Large intestine (tissue), 12 donors: ENCODE measurements at places on chromosomes 7 and 10.

DNA sequence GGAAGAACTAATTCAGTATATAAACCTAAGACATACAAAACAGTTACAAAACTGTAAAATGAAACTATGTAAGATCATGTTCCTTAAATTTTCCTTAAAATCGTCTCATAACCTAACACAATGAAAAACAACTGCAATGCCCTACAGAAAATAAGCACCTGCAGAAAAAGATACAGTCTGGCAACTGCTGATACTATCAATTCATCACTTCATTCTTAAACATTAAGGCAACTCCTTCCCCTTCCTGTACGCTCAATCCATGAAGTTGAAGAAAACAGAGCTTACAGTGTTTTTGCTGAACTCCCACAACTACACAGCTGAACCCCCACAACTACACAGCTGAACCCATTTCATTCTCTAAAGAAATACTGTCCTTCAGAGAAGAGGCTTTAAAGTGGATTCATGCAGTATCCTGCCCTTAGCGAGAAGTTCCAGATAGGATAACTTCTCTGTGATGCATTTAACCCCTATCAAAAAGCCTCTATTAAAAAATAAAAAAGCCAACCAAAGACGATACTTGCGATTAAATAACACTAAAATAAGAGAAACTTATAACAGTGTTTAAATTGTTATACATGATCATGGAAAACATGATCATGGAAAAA, 50.0 kb downstream of the JMJD1C start:
- no peak for DNase-seq

GRCh38 chr10:79223091-79224048, 123.9 kb upstream of the PPIF start:
- peak; percentile 78 for DNase-seq

GRCh38 chr7:157713591-157713990, 376.8 kb downstream of the DNAJB6 start:
- no peak for DNase-seq

DNA sequence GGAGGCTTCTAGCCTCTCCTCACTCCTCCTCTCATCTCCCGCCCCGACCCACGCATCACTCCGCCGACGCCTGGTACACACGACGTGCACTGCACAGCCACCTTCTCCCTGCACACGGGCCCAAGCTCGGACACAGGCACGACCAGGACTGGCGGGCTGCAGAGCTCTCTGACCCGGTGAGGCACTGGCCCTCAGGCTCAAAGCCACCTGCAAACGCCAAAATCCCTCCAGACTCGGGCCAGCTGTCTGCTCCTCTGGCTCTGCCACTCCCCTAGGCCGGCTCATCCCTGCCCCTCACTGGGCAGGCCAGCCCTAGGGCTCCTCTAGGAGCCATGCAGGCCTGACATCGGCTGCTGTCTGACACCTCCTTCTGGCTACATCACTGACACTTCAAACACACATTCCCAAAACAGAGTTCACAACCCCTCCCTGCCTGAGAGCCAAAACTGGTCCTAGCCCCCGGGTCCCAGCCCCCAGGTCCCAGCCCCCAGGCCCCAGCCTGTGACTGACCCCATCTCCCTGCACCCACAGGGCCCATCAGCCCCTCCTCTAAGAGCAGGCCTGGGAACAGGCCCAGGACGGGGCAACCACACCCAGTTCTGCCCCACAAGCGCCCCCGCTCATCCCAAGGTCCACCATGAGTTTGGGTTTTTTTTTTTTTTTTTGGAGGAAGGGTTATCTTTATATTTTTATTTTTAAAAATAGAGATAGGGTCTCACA, 35.1 kb downstream of the MAD1L1 start:
- no peak for DNase-seq

GRCh38 chr10:108204528-108205305, 1040.2 kb upstream of the SORCS1 start:
- DNase-seq, result no peak

DNA sequence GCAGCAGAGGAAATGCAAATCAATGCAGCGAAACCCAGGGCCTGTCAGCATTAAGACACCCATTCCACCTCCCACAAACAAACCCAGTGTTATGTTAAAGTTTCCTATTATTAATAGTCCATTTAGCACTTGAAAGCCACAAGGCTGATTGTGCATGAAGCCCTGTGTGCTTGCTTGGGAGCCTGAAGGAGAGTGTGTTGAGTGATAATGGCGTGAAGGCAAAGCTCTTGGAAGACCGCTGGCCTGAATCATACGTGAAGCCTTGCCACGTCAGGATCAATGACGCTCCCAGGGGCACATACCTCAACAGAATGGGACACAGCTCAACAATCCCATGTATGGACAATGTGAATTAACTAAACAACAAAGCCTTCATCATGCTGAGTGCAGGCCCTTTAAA, 25.1 kb downstream of the PTPRN2 start:
- DNase-seq, result no peak

DNA sequence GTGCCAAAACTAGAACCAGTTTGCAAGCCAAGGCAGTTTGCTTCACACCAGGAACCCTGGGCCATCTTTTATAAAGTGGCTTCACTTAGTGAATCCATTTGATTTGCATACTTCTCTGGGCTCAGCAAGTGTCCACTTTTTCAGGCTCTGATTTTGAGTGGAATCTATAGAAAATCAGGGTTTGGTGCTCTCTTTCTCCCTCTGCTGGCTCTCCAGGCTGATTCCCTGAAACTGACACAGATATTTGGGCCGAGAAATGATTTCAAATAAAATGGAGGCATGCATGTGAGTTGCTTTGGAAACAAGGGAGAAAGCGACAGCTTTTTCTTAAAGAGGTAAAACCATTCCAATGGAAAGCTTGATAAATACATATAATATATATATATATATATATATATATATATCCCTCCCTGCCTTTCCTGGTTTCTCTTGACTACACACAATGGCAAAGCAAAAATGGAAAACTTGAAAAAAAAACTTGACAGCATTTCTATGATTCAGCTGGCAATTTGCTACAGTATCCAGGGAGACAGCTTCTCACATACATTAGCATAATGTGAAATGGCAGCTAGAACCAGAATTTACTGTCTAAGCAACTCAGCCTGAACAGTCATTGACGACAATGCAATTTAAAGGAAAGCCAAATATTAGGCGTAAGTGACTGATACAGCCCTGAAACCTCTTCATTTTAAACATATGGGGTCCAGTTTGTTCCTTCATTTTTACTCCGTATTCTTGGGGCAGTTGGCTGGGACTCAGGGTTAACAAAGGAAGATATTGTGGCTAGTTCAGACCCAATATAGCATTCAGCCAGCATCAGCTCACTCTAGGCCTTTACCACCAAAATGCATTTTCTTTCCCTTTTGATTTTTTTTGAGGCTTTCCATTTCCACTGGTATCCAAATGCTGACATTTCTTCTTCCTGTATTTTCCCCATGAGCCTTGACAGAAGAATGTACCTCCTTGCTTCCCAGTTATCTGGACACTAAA, 188.5 kb downstream of the TMEM178B start:
- DNase-seq, result no peak

DNA sequence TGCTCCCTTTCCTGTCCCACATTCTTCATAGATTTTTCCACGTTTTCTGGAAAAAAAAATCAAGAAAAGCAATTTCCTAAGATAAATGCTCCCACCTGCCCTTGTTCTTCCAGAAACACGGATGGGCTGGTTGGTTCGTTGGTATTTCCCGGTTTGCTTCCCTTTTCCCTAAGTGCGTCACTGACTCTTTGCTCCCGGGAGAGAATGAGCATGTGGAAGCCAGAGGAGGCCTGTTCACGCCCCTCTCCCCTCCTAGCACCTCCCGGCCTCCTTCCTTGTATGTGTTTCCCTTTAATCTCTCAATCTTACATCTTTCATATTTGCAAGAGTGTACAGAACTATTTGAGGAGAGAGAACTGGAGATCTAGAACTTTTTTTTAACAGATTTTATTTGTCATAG, 442.0 kb downstream of the GFRA1 start:
- DNase-seq, result no peak

DNA sequence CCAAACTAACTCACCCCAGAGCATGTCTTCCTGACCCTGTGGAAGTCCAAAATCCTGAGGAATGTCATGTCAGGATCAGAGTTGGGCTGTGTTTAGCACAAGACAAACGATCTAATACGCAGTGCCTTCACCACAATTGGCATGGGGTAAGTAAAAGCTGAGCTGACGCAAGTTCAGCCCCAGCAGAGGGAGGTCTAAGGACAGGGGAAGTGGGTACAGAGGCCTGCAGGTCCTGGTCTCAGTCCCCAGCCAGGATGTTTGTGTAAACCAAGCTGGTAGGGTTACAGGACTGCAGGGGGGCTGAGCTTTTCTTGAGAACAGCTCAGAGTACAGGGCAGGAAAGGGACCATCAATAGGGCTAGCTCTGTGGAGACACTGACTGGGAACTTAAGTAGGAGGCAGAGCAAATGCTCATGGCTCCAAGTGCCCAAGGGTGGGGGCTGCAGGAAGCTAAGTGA, 5.3 kb upstream of the KCNIP2 start:
- no peak for DNase-seq

GRCh38 chr10:128022261-128023196, 103.7 kb downstream of the MKI67 start:
- peak; percentile 79 for DNase-seq

DNA sequence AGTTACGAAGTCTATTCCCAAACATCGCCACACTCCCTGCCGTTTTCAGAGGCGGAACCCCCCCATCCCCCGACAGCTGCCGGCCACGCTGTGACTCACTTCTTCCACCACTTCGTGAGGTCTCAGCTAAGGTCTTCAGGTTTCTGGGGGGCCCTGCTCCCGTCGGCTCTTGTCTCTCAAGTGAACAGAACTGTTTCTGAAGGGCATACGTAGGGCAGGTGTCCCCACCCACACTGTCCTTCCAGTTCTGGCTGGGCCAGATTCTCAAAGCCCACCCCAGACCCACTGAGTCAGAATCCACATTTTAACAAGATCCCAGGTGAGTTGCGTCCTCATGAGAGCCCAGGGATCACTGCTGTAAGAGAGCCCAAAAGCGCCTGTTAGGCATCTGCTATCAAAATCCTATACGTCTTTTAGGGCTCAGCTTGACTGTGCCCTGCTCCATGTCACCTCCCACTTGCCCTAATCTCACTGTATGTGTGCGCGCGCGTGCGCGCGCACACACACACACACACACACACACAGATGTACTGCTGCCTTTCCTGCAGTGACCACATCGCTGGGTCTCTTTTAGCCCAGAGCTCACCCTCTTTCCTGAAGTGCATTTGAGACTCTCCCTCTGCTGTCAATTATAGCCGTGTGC, 78.8 kb downstream of the PROSER2 start:
- no peak for DNase-seq
